ENCODE measurements at places on chromosomes 1 and 21.

DNA sequence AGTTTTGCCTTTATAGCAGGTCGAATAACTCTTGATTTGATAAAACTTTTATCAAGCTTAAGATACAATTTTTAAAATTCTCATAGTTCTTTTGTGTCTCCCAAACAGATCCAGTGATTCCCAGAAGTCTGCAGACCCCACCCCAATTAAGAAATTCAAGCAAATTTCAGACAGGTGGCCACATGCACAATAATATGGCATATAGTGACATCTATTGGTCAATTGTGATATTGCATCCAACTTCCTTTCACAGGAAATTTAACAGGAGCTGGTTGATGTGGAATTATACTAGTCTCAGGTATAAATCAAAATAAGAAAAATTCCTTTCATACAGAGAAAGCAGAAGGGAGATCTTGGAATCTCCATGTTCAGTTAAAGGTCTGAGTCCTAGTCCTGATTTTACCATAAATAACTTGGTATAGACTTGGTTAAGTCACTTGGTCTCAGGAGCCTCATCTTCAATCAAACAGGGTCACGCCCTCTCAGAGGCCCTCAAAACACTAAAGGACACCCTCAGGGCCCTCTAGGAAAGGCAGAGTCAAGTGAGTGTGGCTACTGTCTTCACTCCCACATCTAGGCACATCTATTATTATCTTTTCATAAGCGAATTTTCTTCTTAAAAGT, 24.1 kb downstream of the PIGM start:
- DNase-seq = peak; percentile 11

- DNase-seq = no peak
Measured at GRCh38 chr1:228446852-228447251, 30.2 kb upstream of the TRIM17 start.

DNA sequence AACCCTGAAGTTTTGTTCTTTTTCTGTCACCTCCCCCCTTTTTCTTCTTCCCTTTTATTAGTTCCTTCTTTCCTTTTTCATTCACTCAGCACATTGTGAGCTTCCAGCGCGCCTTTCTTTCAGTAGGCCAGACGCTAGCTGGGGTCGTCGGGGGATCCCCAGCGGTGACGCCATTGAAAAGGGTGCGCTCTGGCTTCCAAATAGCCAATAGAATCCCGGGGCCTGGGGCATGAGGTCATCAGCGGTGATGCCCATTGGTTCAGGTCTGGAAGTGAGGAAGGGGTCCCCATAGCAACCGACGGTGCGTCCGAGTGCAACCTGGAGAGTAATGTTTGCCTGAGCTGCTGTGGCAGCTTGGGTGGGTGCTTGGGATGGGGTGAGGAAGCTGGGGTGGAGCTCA, 6.9 kb upstream of the EFNA3 start:
- peak; percentile 8 for DNase-seq

DNA sequence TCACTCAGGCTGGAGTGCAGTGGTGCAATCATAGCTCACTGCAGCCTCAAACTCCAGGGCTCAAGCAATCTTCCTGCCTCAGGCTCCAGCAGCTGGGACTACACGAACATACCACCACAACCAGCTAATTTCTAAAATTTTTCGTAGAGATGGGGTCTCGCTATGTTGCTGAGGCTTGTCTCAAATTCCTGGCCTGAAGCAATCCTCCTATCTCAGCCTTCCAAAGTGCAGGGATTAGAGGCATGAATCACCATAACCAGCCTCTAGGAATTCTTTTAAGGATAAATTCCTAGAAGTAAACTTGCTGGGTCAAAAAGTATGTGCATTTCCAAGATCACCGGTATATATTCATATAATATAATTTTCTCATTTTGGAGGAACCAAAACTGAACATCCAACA, 17.6 kb upstream of the HUNK start:
- no peak for DNase-seq

GRCh38 chr1:96926176-96926575, 204.6 kb downstream of the PTBP2 start:
- DNase-seq = no peak

DNA sequence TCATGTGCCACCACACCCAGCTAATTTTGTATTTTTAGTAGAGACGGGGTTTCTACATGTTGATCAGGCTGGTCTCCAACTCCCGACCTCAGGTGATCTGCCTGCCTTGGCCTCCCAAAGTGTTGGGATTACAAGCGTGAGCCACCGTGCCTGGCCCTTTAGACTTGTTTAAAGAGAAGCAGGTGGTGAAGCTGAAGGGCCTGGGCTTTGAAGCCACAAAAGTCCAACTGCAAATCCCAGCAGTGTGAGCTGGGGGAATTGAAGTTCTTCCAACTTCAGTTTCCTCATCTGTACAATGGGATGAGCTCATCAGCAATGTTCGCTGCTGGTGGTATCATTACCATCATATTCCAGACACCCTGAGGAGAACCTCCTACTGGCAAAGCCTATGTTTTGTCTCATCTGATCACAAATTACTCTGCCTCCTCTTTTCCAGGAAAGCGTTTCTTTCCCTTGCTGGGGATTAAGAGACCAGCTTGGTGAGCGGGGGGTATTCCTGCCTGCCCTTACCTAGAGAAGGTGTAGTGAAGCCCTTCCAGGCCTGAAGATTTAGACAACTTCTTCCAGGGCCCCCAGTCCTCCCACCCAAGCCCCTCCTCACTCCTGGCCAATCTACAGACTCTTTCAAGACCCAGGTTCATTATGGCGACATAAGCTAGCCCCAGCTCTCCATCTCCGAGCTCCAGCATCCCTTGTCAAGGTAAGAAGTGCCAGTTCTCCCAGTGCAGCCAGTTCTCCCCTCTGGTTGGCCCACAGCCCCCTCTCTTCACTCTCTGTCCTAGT, 2.4 kb upstream of the SHISA4 start:
- no peak for DNase-seq

GRCh38 chr1:44903011-44903680, 60.1 kb upstream of the PTCH2 start:
- peak; percentile 6 for DNase-seq

DNA sequence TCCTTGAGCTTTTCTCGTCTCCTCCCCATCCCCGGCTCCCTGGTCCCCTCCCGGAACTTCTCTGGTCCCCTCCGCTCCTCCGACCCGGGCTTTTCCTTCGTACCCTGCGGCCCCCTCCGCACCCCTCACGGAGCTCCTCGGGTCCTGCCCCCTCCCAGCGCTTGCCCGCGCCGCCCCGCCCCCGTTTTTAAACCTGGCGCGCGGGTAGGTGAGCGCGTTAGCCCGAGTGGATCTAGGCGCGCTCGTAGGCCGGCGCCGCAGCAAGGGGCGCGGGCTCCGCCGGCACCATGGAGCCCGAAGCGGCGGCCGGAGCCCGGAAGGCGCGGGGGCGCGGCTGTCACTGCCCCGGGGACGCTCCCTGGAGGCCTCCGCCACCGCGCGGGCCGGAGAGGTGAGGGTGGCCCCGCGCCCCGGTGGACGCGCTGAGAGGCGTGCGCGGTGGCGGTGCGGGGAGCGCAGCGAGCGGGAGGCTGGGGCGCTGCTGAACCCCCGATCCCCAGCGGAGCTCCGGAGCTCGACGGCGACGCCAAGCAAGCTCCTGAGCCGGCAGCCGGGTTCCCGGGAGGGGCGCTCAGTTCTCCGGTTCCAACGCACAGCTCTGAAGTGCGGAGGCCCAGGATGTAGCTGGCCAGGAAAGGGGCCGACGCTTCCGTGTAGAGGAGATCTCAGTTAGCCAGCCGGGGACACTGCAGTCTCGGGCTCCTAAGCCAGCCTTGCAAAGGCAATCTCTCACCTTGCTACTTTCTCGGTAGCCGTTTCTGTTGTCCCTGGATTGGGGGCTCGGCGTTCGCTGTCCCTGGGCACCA, at the start of gene RIPPLY3:
Gene RIPPLY3, plus strand, starts transcription at position 217 of the 806 bp plus-strand sequence. Its CDS starts 71 bp downstream, at position 288.
- DNase-seq = no peak

- DNase-seq = no peak
Measured at GRCh38 chr21:44272284-44272858, 10.7 kb upstream of the DNMT3L start.

DNA sequence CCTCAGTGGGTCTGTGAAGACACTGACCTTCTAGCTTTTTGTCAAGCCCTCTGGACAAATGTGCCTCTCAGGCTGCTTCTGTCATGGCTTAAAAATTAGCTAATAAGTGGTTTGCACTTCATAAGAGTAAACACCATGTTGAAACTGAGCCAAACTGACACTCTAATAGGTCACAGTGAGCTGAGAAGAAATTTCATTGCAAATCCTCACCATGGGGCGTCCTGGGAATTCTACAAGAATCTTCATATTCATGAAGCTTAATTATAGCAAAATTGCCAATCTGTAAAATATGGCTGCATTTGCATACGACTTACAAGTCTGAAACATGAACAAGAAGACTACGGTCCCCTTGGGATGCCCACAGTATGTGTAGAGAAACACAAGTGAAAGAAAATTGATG, 188.6 kb downstream of the DSCAM start:
- DNase-seq = no peak
